ENCODE measurements at places on chromosomes 4 and X. TPM values are rescaled to one million over a fixed set of nuclear protein-coding genes. Genes with fewer than 3 reads are reported as not detected.

Gene THAP6
- 16.8 TPM for polyA plus RNA-seq

Gene VAMP7
- 21.3 TPM for polyA plus RNA-seq

Gene CENPVL2
- polyA plus RNA-seq = not detected

Gene SOX3
- polyA plus RNA-seq = not detected

Gene ETFDH
- polyA plus RNA-seq = 17.6 TPM

Gene WWC2
- 21.1 TPM for polyA plus RNA-seq

Gene NRK
- polyA plus RNA-seq = 183 TPM

Gene PPEF1
- 0.44 TPM for polyA plus RNA-seq

GRCh38 chr4:22999419-22999818 is 306.7 kb downstream of the GBA3 start:
- DNase-seq = no peak

GRCh38 chr4:67624939-67625338 is 66.4 kb downstream of the STAP1 start:
- no peak for DNase-seq

DNA sequence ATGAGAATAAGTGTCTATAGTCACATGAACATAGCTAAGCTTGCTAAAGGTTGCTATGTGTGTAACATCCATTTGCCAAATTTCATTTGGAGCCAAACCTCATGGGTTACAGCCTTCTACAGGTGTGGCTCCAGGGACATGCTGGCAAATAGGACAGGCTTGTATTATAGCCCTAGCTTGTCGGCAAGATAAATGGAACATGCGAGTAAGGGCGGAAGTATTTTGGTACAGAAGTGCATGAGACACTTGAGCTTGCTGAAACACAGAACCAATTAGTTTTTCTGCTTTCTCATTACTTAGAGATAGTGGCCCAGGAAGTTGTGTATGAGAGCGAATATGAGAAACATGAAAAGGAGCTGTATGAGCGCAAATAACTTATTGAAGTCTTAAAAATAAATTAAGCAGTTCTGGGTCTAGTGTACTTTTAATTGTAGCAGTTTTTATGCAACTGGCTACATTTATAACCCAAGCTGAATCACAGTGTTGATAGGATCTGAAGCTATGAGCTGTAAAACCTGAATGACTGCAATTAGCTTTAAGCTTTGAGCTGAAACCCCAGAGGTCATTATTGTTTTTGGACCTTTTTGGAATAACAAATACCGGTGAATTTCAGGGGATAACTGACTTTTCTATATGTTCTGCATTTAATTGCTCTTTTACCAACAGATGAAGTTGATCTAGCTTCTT is 64.6 kb downstream of the KDM5C start:
- no peak for DNase-seq

GRCh38 chr4:1169691-1170096 is 2.7 kb downstream of the SPON2 start:
- no peak for DNase-seq

DNA sequence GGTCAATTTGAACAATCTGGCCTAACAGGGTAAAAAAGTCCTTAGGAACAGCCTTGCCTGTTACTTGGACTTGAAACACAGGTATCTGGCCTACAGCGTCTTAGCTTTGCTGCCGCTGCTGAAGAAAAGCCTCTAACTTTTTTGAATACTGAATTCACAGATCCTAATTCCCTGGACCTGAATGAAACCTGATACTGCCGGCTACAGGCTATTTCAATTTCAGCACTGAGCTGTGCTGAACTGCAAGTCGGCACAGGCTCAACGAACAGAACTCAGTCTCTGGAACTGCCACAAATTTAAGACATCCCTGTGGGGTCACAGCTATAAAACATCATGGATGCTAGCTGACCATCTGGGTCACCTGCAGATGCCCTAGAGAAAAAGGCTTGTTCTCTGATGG is 7.2 kb downstream of the NR0B1 start:
- DNase-seq = no peak

GRCh38 chr4:111639876-111640275 is 505.4 kb upstream of the FAM241A start:
- no peak for DNase-seq

DNA sequence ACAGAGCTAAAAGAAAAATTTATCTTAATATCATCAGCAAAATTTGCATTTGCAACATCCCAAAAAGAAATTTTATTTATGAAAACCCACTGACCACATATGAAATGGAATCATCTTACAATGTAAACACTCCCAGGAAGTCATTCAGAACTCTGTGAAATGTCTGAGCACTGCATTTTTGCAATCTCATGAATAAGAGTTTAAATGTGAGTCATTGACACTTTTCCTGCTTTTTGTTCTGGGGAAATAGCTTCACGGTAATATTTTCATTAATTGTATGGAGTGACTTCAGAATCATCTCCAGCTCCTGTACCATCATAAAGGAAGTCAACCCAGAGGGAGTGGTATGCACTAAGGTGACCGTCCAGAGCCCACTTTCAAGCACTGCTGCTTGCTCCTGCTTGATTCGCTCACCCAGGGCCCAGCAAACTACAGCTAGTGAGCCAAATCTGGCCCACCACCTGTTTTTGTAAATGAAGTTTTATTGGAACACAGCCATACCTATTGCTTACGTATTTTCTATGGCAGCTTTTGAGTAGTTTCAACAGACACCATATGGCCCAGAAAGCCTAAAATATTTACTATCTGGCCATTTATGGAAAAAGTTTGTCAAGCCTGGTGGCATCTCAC is 17.2 kb downstream of the EDNRA start:
- no peak for DNase-seq

GRCh38 chr4:1012034-1012739 is 761 bp downstream of the FGFRL1 start:
- no peak for DNase-seq

GRCh38 chr4:26239801-26240200 is 81.0 kb upstream of the RBPJ start:
- DNase-seq = no peak

- DNase-seq = no peak
These were observed 429.1 kb upstream of the INTU start for GRCh38 chr4:127203562-127204200.

GRCh38 chr4:102827674-102828496 is 534 bp upstream of the UBE2D3 start:
- peak; percentile 100 for DNase-seq

DNA sequence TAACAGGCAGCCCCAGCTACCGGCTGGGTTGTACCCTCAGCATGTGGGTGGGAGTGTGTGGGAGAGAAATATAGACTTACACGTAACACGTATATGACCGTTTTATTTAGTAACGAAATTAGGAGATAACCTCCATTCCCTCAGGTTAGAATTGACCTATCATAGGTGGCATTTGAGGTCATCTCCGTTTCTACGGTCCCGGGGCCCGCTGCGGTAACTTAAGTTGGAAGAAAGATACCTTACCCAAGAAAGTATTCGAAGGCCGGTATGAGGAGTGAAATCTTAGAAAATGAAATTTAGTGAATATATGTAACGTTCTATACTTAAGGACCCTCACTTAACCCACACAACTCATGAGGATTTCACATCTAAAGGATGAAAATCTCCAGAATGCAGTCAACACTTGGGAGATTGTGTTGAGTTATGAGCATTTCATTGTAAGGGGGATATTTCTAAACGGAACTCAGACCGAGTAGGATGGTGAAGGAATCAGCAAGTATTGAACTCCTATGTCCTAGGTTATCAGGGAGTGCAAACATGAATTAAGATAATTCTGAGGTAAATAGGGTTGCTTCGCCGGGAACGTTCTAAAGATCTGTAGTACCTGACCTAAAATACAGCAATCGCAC is 891 bp downstream of the CISD2 start:
- DNase-seq = no peak

DNA sequence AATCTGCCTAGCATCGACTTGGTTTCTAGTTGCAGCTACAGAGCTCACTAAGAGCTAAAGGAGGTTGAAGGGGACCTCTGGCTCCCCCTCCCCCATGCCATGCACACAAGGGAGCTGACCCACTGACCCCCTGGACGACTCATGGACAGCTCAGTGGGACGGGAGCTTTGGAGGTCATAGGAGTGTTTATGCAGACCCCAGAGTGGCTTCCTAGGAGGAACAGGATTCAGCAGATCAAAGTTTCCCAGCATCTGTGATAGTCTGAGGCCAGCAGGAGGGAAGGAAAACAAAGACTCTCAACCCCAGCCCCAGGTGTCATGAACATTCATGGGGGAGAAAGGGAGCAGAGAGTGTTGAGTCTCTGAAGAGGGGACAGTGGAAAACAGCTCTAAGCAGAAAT is 104.4 kb downstream of the ARSF start:
- no peak for DNase-seq

GRCh38 chrX:133668225-133668931 is 253.1 kb upstream of the GPC4 start:
- no peak for DNase-seq

DNA sequence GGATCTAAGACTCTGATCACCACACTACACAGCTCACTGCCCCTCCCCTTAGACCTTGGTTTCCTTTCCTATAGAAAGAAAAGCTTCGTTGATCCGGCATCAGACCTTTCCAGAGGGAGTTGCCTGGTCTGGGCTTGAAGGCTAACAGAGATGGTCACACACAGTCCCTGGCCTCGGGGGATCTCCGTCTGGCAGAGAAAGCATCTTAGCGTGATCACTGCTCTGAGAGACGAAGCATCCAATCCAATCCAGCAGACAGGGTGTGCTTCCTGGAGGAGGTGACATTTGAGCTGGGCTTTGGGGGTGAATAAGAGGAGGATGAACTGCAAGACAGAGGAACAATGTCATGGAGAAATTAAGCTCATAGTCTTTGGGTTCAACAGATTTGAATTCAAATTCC is 49.5 kb downstream of the HTRA3 start:
- DNase-seq = no peak

GRCh38 chr4:100206850-100207249 is 16.6 kb upstream of the DDIT4L start:
- DNase-seq = no peak

DNA sequence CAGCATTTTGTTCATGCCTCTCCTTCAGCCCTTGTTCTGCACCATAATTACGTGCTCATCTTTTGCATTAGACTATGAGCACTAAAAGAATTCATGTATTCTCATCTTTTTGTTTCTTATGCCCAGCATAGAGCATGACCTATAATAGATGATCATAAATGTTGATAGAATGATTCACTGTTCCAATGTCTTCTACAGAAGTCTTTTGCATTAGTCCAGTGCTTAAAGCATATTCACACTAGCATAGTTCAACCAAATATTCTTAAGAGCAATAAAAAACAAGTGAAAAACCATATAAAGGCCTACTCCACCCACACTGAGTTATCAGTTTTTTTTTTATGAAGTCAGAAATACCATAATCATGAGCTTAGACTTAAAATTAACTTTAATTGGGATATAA is 36.5 kb upstream of the SLC10A4 start:
- DNase-seq = no peak

DNA sequence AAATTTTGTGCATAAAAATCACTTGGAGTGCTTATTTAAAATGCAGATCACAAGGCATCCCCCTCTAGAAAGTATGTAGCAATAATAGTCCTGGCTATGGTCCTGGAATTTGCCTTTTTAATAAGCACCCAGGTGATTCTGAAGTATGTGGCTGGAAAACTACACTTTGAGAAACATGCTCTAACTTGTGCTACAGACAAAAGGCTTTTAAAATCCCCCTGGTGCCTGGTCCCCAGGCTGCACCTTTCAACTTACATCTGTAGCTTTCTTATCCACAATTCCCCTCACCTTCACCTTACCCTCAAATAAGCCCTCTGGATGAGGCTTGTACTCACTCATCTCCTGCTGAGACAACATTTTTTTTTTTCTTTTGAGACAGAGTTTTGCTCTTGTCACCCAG is 21.1 kb downstream of the ART3 start:
- no peak for DNase-seq

Measured in hindlimb muscle (tissue), 1 donor.